ENCODE measurements at places on chromosomes 1 and 21.

- no peak for DNase-seq
Measured at GRCh38 chr1:230267338-230268065, 158.6 kb downstream of the PGBD5 start.

DNA sequence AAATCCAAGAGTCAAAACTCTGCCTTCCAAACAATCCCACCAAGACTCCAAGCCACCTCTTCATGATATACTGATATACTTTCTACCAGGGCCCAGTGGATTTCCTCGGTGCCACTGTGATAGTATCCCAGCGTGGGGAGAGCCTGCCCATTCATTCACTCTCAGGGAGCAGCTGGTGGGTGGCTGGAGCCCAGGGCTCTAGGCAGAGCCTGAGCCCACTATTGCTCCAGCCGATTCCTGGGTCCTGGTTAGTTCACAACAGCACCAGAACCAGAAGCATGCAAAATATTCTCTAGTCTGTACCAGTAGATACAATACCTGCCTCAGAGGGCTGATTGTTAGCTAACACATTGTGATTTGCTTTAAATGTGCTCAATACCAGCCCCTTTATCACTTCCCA lies 831 bp downstream of the CSRP1 start:
- DNase-seq = no peak

DNA sequence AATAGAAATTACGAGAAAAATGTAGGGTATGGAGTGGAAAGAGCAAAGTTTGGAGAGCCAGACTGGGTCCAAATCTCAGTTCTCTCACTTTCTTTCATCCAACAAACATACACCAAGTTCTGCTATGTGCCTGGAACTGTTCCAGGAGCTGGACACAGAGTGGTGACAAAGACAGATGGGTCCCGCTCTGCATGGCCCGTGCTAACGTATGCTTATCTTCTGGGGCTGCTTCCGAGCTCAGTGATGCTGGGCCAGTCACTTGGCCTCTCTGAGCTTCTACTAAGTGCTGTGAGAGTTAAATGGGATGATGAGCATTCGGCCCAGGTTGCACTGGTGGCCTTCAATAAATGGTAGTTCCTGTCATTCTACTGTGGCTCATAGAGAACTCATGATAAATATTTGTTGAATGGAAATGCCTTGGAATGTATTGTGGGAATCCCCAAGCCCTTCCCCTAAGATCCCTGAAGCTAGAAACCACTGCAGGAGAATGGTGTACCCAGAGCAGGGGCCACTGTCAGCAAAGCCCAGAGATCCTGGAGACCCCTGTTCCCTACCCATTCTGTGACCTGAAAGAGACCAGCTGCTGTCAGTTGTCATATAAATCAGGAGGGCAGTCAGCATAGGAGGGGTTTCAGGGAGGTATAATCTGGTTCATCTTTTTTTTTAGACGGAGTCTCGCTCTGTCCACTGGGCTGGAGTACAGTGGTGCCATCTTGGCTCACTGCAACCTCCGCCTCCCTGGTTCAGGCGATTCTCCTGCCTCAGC lies 3.8 kb downstream of the LEMD1 start:
- no peak for DNase-seq

DNA sequence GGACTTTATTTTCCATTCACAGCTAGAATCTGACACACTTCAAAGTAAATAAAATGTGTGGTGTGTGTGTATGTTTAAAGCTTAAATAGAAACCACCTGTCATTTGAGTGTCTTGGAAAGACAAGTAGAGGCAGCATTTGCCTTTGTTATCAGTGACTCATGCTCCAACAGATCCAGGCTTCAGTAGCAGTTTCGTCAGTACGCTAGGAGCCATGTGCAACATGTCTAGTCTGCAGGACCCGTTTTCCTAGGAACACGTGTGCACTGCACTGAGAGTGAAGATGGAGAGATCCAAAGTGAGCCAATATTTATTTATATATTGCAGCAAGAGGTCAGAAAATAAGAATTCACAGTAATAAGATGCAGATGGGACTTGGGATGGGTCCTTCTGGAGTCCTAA lies 41.8 kb downstream of the SGIP1 start:
- DNase-seq = peak; percentile 94

GRCh38 chr1:223832637-223832943 lies 13.2 kb downstream of the TP53BP2 start:
- DNase-seq = no peak

DNA sequence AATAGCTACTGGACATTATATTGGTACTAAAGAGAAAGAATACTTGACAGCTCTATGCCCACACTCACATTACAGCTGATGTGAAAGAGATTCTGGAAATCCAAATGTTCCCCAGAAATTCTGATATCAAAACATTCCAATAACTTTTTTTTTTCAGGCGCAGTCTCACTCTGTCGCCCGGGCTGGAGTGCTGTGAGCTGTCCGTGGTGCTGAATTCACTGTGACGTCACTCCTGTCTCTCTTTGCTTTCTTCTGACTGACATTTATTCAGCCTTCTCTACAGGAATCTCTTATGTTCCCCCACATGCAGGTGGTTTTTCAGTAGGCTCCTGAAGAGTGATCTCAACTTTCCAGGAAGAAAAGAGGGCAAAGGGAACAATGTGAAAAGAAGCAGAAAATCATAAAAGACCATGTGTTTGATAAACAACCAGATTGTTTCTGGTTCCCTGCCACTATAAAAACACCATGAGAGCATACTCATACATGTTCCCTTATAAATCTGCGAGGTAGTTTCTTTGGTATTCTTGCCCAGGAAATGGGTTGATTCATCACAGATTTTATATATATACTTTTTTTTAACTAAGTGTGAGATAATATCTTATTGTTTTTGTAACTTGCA lies 6.2 kb downstream of the S100A7A start:
- no peak for DNase-seq

GRCh38 chr1:232725305-232726047 lies 79.7 kb upstream of the MAP10 start:
- DNase-seq = no peak

- DNase-seq = no peak
Measured at GRCh38 chr1:15992582-15993500, 11.2 kb upstream of the SRARP start.

- DNase-seq = no peak
Measured at GRCh38 chr1:218392780-218393179, 47.6 kb downstream of the TGFB2 start.

DNA sequence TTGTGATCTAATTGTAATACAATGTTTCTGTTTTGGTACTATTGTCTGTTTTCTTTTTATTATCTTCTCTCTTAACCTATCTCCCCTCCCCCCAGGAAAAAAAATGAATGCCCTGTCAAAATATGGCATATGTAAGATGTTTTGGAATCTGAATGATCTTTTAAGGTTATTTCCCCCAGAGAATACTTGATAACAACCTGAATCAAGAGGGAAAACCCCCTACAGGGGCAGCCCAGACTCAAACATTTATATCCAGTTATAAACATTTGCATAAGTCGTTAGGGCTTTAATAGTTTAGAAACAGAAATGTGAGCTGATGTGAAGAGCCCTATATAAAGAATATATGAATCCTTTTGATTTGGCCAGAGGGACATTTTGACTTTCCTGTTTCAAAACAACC lies 169.5 kb downstream of the VAV3 start:
- no peak for DNase-seq

GRCh38 chr1:54324251-54325140 lies 81.7 kb downstream of the SSBP3 start:
- no peak for DNase-seq

- DNase-seq = no peak
Measured at GRCh38 chr1:61442544-61442943, 282.4 kb downstream of the TM2D1 start.

GRCh38 chr1:203272633-203273205 lies 32.6 kb upstream of the BTG2 start:
- DNase-seq = no peak

- DNase-seq = no peak
Measured at GRCh38 chr1:29830383-29830782, 594.1 kb downstream of the PTPRU start.

- no peak for DNase-seq
Measured at GRCh38 chr1:106722466-106722865, 334.0 kb upstream of the PRMT6 start.

GRCh38 chr1:57839067-57839466 lies 415.2 kb upstream of the DAB1 start:
- no peak for DNase-seq

- no peak for DNase-seq
Measured at GRCh38 chr21:45347712-45348499, 57.1 kb upstream of the COL18A1 start.

DNA sequence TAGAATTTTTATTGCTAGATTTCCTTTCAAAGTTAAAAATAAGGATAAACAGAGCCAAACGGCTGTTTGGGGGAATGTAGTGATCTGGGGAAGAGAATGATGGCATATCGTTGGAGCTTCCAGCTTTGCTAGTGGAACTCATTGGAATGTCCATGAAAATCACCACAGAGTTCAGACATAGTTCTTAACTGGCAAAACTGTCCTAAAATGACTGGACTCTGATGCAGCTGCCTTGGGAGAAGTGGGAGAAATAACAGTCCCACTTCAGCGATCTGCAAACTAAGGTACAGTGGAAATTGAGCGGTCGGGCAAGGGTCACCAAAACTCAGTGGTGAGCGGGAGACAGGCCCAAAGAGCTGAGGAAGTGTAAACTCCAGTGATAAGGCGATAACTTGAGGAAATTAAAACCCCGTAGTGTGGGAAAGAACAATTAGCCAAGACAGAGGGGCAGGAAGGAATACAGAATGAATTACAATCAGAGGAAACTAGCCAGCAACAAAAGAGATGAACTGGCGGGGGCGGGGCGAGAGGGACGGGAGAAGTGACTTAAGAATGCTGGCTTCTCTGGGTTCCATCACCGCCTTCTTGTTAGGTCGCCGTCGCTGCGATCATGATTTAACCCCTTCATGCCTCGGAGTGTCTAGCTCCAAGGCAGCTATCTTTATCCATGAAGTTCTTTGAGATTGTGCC lies 89.8 kb upstream of the ARHGAP29 start:
- DNase-seq = no peak

DNA sequence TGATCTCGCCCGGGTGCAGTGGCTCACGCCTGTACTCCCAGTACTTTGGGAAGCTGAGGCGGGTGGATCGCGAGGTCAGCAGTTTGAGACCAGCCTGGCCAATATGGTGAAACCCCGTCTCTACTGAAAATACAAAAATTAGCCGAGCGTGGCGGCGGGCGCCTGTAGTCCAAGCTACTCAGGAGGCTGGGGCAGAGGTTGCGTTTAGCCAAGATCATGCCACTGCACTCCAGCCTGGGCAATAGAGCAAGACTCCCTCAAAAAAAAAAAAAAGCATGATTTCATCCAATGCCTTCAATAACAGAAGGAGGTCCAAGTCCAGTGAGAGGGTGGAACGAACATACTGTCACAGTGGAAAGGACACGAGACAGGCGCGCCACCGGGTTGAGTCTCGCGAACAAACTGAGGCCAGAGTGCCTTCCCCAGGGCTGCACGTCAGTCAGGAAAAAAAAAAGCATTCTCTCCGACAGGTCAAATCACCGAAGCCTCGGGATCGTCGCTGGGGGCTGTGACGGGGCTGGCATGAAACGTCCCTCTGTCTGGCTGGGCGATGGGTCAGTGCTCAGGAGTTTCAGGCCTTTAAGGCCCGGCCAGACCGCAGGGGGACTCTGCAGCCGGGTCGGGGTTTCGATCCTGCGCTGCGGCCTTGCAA lies 8.4 kb upstream of the CROCC start:
- DNase-seq = no peak

- no peak for DNase-seq
Measured at GRCh38 chr1:230054092-230054749, 12.8 kb upstream of the GALNT2 start.

- no peak for DNase-seq
Measured at GRCh38 chr1:53367503-53368313, 39.8 kb upstream of the LRP8 start.

GRCh38 chr1:204225841-204226735 lies 12.3 kb upstream of the GOLT1A start:
- DNase-seq = no peak

DNA sequence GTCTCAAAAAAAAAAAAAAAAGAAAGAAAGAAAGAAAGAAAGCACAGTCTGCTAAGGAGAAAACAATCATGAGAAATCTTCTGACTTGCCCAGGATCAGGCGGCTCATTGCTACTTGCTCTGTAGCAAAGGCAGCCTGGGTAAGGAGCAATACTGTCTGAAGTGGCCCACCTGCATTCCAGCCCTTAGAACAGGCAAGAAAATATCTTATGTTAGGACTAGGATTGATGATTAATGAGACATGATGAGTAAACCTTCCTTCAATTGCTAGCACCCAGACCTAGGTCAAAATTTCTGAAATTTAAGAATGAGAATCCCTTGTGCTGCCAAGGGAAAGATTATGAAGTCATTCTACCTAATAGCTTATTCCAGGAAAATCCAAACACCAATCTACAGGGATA lies 140.8 kb downstream of the DSCAM start:
- DNase-seq = no peak

- DNase-seq = no peak
Measured at GRCh38 chr1:58649555-58649954, 50.3 kb downstream of the MYSM1 start.

DNA sequence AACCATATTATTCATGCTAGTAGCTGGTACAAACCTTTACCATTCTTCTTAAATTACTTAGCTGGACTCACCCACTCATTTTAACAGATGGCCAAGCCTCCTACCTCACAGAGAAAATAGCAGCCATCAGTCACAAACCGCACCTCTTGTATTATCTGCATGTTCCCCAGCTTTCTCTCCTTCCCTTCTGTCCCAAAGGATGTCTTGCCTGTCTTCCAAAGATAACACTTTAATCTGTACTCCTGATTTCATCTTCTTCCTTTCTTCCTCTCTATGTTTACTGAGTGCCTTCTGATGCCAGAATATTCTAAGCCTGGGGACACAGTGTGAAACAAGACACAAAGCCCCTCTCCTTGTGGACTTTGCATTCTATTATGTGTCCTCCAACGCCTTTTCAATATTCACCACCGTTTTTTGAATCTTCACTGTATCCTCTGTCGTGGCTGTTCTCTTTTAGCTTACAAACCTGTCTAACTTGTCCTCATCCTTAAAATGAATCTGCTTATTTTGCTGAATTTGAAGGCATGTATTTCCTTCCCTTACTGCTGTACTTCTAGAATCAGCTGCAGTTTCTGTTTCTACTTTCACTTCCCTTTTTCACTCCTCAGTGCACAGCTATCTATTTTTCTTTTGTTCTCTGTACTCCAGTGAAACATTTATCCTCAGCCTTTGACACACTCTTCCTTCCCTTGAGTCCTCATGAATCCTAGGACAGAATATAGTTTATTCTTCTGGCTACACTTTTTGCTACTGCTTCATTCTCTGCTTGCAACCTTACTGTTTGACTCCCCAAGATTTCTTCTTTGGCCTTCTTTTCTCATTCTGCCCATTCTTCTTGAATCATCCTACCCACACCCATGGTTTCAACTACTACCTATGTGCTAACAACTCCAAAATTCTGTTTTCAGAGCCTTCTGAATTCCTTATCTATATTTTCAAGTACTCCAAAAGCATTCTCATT lies 216.9 kb upstream of the SAMSN1 start:
- no peak for DNase-seq

- DNase-seq = no peak
Measured at GRCh38 chr21:39004634-39005501, 178.4 kb downstream of the PSMG1 start.

DNA sequence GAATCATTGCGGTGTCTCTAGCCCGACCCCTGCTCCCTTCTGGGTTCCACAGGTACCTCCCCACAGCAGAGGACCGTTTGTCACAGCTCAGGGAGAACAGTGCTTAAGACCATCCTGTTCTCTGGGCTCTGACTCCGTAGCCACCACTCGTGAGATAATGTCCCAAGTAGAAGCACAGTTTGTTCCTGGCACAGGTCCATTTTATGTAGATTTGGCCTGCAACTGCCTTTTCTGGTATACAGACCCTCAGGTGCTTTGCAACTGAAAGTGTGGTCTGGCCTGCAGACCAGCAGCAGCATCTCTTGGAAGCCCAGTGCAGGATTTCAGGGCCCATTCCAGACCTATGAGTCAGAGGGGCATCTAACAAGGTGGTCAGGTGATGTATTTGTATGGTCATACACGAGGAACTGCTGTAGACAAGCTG lies 28.4 kb upstream of the TMEM125 start:
- no peak for DNase-seq

All from AG09319 (cell line).